ENCODE measurements at places on chromosomes 13 and 19.

DNA sequence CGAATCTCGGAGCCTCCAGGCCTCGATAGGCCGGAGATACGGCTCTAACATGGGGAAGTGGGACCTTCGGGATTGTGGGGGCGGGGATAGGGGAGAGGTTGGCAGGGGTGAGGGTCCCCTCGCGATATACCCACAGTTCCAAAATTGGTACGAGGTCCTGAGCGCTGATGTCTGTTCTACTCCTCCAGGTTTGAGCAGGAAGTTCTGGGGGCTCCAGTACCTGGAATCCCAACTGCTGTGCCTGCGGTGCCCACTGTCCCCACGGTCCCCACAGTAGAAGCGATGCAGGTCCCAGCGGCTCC lies 447 bp downstream of the RBM42 start:
- DNase-seq: no peak

GRCh38 chr13:23987331-23987894 lies 90.1 kb upstream of the C1QTNF9B start:
- no peak for DNase-seq

DNA sequence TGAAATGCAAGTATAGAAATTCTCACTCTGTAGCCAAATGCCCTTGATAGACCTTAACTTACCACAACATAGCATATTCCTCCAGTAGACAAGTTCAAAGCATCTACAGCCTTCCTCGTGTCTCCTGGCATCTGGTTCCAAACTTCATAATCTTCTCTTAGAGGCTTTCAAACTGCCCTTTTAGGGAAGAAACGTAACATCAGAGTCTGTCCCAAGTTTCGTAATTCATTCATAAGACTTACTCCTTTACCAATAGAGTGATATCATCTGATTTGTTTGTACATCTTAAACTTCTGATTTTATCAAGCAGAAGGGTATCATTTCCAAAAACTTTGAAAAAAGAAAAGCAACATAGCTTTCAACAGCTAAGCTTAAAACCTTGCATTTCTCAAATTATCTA lies 137.4 kb downstream of the SPRY2 start:
- no peak for DNase-seq

- no peak for DNase-seq
Measured at GRCh38 chr19:51615991-51616390, 14.2 kb downstream of the SIGLEC5 start.

DNA sequence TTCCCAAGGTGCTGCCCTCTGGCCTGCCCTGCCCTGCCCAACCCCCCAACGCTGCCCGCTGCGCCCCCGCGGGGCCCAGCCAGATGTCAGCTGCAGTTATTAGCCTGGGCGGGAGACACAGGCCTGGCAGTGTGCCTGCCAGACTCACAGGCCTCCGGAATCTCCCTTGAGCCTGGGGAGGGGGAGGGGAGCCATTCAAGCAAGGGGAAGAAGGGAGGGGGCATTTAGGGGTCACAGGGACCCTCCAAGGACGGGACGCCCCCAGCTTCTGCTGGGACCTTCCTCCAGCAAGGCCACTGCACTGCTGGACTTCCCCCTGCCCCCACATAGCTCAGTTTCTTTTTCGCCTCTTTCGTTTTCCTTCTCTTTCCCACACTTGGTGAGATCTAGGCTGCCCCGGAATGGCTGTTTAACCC lies 2.6 kb upstream of the JUNB start:
- no peak for DNase-seq
